ENCODE measurements at places on chromosomes 16 and 17.

DNA sequence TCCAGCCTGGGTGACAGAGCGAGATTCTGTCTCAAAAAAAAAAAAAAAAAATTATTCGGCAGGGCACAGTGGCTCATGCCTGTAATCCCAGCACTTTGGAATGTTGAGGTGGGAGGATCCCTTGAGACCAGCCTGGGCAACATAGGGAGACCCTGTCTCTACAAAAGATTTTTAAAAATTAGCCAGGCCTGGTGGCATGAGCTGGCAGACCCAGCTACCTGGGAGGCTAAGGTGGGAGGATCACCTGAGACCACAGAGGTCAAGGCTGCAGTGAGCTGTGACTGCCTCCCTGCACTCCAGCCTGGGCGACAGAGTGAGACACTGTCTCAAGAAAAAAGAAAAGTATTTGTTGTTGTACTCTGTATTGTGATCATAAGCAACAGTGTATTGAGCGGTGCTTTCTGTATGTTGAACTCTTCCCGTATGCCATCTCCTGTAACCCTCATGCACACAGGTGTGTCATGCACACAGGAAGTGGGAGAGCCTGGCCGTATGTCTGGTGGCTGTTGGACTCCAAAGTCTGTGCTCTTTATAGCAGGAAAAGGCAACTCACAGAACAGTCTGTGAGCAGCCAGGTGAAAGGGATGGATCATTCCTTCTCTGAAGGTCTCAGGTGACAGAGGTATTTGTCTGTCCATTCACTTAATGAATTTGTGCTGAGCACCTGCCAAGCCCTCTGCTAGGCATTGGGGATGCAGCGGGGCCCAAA is 17.1 kb downstream of the CDH1 start:
- no peak for DNase-seq

GRCh38 chr16:28192806-28193529 is 18.8 kb downstream of the XPO6 start:
- peak; percentile 74 for DNase-seq

- DNase-seq = peak; percentile 64
These were observed 3.7 kb downstream of the NOL3 start for GRCh38 chr16:67173808-67174705.

- no peak for DNase-seq
These were observed 148.7 kb upstream of the SDK2 start for GRCh38 chr17:73792994-73793393.

DNA sequence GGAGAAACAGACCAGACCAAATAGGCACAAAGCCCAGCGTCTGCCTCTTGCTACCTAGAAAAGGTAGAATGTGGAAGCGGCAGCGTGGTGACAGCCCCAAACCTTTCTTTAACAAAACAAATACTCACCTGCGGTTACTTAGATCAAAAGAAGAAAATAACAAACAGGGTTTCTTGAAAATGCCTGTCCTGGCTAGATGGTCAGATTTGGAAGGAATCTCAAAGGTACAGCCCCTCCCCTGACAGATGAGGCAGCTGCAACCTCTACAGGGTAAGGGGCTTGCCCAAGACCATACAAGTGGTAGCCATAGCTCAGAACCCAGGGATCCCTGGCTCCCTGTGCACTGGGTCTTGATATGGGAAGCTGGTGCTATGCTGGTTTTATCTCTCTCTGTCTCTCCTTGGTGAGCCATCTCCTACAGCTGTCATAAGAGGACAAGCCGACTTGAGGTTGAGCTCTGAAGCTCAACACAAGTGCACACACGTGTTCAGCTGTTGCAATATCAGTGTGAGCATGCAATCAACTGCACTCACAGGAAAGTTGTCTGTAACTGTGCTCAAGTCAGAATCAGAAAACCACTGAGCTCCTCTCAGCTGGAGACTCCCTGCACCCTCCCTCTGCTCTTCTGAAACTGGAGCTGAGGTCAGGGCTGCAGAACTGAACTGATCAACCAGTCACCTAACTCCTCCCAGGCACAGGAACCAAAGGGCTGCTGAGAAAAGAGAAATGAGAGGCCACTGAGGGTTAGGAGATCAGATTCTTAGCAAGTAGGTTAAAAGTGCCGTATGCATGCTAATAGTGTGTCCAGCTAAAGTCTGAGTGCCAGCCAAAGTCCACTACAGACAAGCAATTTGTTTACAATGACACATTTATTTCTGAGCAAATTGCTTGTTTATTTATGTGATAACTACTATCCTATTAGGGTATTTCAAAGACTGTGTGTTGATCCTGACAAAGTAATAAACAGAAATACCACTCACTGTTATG is 6.1 kb upstream of the RNF157 start:
- DNase-seq = peak; percentile 84

DNA sequence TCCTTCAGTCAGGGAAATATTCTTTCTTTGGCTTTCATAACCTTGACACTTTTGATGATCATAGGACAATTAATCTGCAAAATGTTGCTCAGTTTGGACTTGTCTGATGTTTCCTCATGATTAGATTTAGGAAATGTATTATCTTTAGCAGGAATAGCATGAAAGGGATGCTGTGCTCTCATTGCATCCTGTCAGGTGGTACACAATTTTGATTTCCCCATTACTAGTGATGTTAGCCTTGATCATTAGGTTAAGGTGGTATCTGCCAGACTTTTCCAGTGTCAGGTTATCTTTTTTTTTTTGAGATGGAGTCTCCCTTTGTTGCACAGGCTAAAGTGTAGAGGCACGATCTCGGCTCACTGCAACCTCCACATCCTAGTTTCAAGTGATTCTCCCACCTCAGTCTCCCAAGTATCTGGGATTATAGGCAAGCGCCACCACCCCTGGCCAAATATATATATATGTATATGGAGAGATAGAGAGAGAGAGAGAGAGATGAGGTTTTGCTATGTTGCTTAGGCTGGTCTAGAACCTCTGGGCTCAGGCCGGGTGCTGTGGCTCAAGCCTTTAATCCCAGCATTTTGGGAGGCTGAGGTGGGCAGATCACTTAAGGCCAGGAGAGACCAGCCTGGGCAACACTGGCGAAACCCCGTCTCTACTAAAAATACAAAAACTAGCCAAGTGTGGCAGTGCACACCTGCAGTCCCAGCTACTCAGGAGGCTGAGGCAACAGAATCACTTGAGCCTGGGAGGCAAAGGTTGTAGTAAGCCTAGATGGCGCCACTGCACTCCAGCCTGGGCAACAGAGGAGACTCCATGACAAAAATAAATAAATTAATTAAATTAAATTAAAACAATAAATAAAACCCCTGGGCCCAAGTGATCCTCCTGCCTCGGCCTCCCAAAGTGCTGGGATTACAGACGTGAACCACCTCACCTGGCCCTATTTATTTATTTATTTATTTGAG is 15.8 kb upstream of the CAVIN1 start:
- peak; percentile 29 for DNase-seq

DNA sequence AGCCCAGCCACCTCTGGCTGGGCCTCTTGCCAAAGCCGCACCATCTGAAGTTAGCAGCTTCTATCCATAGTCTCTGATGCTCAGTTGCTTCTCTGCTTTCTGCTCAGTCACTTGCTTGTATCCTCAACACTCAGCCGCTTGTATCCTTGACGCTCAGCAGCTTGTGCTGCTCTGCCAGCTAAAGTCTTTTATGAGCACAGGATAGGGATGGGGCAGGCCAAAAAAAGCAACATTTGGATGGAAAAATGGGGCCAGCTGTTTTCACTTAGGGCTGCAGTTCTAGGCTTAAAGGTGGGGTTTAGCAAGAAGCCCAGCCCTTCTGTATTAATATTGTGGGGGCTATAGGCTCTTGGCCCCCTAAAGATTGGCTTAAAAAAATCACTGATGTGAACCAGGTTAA is 739.4 kb downstream of the CDH8 start:
- no peak for DNase-seq

- no peak for DNase-seq
These were observed 8.7 kb downstream of the MYH3 start for GRCh38 chr17:10648381-10648780.

- peak; percentile 88 for DNase-seq
These were observed 6.1 kb downstream of the GJD3 start for GRCh38 chr17:40358323-40359038.

DNA sequence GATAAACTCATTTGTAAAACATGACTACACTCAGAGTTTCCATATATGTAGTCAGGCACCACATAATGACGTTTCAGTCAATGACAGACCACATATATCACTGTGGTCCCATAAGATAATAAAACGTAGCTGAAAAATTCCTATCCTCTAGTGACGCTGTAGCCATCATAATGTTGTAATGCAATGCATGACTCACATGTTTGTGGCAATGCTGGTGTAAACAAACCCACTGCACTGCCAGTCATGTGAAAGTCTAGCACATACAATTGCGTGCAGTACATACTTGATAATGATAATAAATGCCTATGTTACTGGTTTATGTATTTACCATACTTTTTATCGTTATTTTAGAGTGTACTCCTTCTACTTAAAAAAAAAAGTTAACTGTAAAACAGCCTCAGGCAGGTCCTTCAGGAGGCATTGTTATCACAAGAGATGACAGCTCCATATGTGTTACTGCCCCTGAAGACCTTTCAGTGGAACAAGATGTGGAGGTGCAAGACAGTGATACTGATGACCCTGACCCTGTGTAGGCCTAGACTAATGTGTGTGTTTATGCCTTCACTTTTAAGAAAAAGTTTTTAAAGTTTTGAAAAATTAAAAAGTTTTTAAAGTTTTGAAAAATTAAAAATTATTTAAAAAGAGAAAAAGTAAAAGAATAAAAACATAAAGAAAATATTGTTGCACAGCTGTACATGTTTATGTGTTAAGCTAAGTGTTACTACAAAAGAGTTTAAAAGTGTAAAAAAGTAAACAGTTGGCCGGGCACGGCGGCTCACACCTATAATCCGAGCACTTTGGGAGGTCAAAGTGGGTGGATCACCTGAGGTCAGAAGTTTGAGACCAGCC is 9.0 kb downstream of the STAT5B start:
- DNase-seq = peak; percentile 47

GRCh38 chr17:81416612-81417011 is 21.4 kb downstream of the BAHCC1 start:
- DNase-seq = no peak

- DNase-seq = no peak
These were observed 67.2 kb upstream of the CLEC3A start for GRCh38 chr16:77955127-77955526.

DNA sequence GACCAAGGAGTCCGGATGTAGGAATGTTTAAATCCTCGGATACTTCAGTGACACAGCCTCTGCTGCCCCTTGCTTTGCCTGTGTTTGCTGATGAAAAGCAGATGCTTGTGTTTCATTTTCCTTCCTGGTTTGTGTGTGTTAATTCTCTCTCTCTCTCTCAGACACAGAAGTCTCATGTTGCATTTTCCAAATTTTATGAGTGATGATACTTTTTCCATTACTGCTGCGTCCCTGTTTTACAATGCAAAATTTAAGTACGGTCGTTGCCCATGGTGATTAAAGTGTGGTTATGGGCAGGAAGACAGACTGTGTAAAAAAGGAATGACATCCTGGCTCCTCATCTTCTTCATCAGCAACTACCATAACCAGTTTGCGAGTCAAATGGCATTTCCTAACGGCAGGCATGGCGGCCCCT is 5.7 kb downstream of the RMI2 start:
- no peak for DNase-seq

- DNase-seq = no peak
These were observed 30.2 kb upstream of the ABCC3 start for GRCh38 chr17:50604513-50604912.

DNA sequence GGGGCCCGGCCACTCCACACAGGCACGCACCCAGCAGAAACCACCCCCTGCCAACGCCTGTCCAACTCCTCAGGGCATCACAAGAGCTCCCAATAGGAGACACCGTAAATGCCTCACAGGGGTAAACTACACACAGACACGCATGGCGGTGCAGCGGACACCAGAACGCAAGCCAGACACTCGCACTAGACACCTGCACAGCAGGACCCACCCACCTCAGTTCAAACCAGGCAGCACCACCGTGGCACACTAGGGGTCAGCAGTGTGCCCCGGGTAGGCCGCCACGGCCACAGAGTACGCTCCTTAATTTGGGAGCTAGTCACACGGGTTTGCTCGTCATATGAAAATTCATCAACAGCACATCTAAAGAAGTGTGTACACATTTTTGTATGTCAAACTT is 3.4 kb downstream of the SLC38A10 start:
- peak; percentile 76 for DNase-seq

GRCh38 chr16:66318505-66318904 is 48.0 kb upstream of the CDH5 start:
- no peak for DNase-seq

- peak; percentile 25 for DNase-seq
These were observed 9.1 kb downstream of the TIMP2 start for GRCh38 chr17:78915872-78916632.

- DNase-seq = no peak
These were observed 584 bp downstream of the PMP22 start for GRCh38 chr17:15264542-15264941.

- no peak for DNase-seq
These were observed 91.8 kb downstream of the SMG6 start for GRCh38 chr17:2211661-2212399.

- DNase-seq = no peak
These were observed 618.7 kb downstream of the WWOX start for GRCh38 chr16:78718141-78718540.

GRCh38 chr17:78082988-78083387 is 45.6 kb downstream of the TMC6 start:
- no peak for DNase-seq

DNA sequence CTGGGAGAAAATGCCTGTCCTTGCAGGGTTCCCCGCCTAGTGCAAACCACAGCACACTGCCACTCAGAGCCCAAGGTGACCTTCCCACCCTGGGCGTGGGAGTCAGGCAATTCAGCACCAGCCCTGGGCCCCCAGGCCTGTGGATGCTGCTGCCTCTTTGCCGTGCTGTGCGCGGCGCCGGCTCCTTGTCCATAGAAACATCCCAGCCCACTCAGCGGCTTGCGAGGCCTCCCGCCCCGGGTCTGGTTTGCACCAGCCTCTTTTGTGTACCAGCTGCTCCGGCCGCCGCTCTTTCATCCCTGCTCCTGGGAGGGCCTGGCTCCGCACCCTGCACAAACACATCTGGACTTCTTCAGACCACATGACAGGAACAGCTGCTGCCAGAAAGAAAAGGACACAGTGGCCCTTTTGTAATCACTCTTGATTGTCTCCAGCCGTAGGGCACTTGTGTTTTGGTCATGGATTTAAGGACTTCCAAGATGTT is 75.4 kb upstream of the SDK2 start:
- no peak for DNase-seq

- no peak for DNase-seq
These were observed 5.7 kb upstream of the MRPS23 start for GRCh38 chr17:57855391-57856035.

DNA sequence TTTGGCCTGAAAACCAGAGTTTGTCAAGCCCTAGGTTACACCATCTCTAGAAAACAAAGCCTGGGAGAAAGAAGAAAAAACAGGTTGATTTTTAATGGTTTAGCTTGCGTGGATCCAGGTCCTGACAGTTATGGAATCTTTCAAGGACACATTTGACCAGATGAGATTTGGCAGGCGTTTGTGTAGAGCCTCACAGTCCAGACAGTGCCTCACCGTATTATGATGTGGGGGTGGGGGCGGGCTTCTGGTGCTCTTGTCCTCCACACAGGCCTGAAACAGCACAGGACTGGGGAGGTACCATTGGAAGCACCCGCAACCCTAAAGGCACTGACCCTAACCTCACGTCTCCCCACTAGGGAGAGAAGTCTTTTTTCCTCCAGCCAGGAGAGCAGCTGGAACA is 19.6 kb downstream of the MVP start:
- no peak for DNase-seq

GRCh38 chr17:76805319-76805718 is 62.9 kb upstream of the MGAT5B start:
- no peak for DNase-seq

Data from stimulated activated CD4-positive, alpha-beta T cell treated with anti-CD3 and anti-CD28 coated beads, Interleukin-1b, Interleukin-23, amount 100 ng/mL, for 48 hours (primary cell).